ENCODE measurements at places on chromosomes 6 and 20.

DNA sequence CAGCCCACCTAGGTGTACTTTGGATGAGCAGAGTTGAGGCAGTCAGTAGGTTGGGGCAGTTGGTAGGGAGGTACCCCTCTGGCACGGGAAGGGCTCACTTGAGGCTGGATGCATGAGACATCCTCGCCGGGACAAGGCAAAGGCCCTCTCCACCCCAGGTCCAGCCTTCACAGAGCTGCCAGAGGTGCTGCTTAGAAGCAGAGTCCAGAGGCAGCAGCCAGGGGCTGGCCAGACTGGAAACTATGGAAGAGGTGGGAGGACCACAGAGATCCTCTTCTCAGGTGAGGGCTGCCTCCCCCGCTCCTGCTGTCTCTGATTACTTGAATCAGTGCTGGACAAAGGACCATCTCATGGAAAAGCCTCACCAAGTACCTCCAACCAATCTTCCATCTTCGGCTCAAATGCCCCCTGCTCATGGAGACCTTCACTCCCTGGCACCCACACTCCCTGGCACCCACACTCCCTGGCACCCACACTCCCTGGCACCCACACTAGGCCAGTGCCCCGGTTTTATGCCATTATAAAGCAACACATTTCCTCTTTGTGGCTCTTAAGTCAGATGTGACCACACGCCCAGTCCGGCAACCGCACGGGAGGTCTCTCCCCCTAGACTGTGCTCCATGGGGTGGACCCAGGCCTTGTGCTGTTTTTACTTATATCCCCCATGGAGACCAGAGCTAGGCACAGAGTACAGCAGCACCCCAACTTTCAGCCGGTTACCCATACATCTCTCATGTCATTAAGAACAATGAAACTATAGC is 100.1 kb downstream of the YTHDF1 start:
- no peak for DNase-seq

- no peak for DNase-seq
These were observed 86.9 kb downstream of the TULP4 start for GRCh38 chr6:158399040-158399700.

- no peak for DNase-seq
These were observed 323.4 kb downstream of the BTBD3 start for GRCh38 chr20:12241065-12241464.

GRCh38 chr6:104401926-104402325 is 457.8 kb downstream of the HACE1 start:
- DNase-seq, result no peak

GRCh38 chr6:129871221-129871620 is 10.1 kb upstream of the TMEM244 start:
- no peak for DNase-seq

DNA sequence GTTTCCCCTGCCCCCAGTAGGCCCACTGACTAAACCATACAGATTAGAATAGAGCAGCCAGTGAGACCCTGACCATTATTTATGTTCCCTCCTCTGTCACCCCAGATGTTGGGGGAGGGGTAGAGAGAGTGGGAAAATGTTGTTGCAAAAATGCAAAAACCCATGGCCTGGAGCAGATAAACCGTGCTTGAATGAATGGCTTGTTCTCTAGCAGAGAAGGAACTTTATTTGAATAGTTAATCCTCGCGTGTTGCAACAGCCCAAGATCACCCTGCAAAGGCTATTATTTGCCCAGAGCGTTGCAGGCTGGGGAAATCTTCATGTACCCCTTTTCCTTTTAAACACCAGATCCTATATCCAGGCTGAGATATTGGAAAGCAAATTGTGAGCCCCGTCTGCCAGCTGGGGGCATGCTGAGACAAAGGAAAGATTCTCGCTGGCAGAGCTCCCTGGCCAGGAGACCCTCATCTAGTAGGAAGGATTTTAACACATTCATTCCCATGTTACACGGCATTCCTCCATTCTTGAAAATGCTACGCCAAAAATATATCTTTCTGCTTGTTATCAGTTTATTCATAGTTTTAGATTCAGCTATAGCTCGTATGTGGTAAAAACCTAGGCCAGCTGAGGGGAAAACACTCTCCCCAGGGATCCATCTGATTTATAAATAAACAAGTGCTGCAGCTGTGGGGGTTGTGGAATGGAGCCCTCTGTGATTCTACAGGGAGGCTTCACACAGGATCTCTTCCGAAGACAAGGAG is 53.0 kb downstream of the LINC00237 start:
- DNase-seq, result peak; percentile 4

DNA sequence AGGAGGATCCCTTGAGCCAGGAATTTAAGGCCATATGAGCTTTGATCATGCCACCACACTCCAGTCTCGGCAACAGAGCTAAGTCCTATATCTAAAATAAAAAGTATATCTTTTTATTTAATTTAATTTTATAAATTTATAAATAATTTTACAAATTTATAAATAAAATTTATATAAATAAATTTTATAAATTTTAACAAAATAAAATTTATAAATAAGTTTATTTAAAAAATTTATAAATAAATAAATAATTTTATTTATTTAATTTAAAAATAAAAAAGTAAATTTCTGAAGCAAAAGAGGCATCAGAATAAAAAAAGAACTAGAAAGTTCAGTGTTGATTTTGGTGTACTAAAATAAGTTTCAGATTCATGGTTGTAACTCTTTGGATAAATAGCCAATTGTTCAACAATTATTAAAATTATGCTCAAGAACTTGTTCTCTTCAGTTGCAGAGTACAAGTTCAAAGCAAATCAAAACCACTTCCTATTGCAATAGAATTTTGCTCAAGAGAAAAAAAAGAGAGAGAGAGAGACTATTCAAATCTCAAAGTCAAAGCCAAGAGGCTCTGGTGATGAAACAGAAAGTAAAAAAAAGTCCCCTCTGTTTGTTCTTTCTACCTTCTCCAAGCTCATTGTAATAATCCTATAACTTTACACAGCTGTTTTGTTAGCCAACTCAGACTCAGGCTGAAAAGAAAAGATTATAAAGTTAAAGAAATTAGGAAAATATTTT is 547.5 kb upstream of the ADGRB3 start:
- no peak for DNase-seq

- DNase-seq, result no peak
These were observed 57.9 kb downstream of the SYNJ2 start for GRCh38 chr6:158039571-158040050.

- DNase-seq, result no peak
These were observed 4.4 kb downstream of the SRSF6 start for GRCh38 chr20:43461894-43462659.

DNA sequence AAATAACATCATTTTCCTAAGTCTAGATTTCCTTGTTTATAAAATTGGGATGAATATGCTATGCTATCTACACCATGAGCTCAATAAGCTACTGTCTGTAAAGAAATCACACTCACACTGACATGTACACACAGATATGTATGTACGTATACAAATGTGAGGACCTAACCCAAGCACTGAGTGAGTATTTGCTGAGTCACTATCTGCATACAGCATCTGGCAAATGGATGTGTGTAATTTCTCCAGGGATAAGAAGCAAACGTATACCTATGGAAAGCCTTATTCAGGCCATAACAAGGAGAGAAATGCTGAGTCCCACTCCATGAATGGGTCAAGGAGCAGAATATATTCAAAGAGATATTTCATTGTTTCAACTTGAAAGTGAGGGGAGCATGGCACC is 153.9 kb downstream of the LPA start:
- DNase-seq, result peak; percentile 60

DNA sequence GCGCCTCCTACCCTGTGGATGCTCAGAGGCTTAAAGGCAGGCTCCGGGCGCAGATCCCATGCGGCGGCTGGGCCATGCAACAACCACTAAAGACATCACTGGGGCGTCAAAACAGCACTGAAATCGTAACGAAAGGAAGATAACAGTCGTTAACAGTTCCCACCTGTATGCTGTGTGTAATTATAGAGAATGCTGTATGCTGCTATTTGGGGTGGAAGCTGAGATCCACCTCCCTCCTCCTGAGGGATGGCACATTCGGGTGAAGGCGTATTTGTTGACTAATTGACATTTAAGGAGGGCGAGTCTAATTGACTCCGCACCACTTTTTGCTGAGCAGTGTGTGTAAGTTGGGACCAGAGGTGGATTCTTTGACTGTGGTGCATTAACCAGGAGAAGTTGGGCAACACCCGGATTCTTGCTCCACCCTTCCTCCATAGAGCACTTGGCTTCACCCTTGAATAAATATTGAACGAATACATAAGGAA is 687 bp downstream of the SLC35A1 start:
- DNase-seq, result peak; percentile 71

GRCh38 chr6:136324686-136325380 is 35.2 kb upstream of the BCLAF1 start:
- DNase-seq, result no peak

DNA sequence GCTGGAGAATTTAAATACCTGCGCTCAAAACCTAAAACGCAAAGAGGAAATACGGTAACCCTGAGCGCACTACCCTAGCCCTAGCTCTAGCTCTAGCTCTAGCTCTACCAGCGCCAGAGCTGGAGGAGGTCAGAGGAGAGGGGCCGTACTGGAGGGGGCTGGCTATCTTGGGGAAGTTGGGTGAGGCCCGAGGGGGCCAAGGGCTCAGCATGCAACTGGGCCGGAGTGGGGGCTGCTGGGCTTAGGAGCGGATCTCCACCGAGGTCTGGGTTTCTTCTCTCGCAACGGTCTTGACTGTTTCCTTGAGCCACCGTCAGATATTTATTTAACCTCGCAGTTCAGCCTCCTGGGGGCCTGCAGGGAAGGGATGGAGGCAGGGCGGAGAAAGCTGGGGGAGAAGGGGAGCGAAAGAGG is 91.0 kb downstream of the NCR2 start:
- DNase-seq, result no peak

DNA sequence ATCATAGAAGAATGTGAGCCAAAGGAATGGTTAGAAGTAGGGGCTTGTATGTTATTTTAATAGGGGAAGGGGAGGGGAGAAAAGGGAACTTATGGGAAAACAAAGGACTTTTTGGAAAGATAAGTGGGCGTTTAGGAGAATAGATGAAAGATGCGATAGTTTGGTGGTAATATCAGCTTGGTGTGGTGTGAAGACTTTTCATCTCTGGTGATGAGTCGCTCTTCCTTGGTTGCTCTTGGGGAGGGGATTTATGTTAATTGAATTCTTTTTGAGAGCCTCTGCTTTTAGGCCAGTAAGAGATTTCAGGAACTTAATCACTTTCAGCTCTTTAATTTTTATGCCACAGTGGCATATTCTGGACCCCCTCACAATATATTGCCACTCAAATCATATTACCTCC is 10.8 kb downstream of the HECA start:
- DNase-seq, result no peak

DNA sequence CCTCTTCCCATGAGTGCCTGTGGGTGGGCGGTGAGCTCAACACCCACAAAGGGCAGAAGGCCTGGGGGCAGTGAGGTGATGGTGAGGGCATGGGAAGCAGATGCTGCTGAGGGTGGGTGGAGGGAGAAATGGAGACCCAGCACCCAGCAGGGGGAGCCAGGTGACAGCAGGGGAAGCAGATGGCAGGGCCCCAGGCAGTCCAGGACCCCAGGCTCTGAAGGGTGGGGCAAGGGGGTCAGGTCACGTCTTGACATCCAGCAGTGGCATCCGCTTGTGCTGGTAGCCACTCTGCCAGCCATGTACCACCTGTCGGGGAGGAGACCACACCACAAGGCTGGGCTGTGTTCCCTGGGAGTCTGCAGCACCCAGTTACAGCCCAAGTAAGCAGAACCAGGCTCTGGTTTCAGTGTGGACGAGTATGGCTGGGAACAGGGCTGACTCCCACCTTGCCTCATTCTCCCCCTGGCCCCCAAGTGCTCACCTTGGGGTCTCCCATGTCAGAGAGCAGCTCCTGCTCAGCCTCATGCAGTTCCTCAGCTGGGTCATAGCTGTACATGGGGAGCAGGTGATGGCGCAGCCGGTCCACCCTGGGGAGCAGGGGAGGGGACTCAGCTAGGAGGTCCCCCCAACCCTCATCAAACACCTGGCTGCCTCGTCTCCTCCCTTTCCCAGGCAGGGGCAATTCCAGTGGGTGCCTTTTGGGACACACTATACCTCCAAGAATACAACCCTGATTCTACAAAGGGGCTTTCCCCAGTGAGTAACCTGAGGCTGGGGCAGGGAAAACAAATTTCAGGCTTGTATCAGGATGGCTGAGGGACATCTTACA is 2.0 kb downstream of the SMIM29 start:
- peak; percentile 30 for DNase-seq

DNA sequence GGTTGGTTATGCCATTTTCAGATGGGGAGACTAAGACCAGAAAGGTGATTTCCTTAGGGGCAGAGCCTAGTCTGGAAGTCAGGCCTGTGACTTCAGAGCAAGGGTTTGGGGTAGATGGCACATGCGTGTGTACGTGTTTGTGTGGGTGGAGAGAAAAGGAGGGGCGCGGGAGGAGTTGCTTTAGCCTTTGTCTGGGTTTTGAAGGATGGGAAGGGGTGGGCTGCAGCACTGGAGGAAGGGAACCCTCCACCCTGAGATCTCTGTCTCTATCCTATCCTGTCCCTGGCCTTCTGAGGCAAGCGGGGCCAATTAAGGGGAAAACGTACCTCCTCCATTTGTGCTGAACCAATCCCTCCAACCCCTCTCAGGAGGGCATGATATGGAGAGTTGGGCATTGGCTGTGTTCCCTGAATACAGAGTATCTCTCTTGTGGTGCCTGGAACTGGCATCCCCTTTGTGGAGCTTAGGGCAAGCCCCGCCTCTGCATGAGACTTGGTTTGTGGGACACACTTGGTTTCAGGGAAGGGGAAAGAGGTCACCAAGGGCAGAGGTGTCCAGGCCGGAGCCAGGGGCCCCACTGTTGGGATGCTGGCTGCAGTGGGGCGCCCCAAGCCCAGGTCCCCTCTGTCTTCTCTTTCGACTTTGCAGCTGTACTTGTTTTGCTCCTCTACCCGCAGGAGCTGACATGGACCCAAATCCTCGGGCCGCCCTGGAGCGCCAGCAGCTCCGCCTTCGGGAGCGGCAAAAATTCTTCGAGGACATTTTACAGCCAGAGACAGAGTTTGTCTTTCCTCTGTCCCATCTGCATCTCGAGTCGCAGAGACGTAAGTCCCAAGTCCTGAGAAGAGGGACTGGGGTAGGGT is at the start of gene DBNDD2:
Gene DBNDD2 (plus strand): TSS at position 507 of the 863 bp plus-strand sequence. CDS start 179 bp downstream, at position 686.
- DNase-seq, result no peak

Measured in epithelial cell of esophagus (primary cell).